HepG2 (cell line): ENCODE measurements at places on chromosomes 3 and 15. TPM values are rescaled to one million over a fixed set of nuclear protein-coding genes. Genes with fewer than 3 reads are reported as not detected.

The VPS39 gene
- 22.5 and 22.9 TPM in 2 replicates for total RNA-seq

The CADM2 gene
- total RNA-seq = not detected in 2 replicates

The BSN gene
- total RNA-seq = 0.70 and 0.86 TPM in 2 replicates

The PDCD7 gene
- total RNA-seq = 14.7 and 15.8 TPM in 2 replicates

The CHD2 gene
- total RNA-seq = 47.3 and 54.1 TPM in 2 replicates
